HL-60 (cell line): ENCODE measurements at places on chromosomes 11 and 22.

GRCh38 chr11:70111269-70112016, 33.3 kb downstream of the ANO1 start:
- peak; percentile 22 for DNase-seq

- no peak for DNase-seq
Measured at GRCh38 chr22:27173530-27173929, 516.1 kb downstream of the MIAT start.

GRCh38 chr11:91625495-91625894, 599.1 kb upstream of the FAT3 start:
- DNase-seq = no peak

GRCh38 chr11:120224972-120225909, 14.4 kb downstream of the OAF start:
- peak; percentile 63 for DNase-seq

DNA sequence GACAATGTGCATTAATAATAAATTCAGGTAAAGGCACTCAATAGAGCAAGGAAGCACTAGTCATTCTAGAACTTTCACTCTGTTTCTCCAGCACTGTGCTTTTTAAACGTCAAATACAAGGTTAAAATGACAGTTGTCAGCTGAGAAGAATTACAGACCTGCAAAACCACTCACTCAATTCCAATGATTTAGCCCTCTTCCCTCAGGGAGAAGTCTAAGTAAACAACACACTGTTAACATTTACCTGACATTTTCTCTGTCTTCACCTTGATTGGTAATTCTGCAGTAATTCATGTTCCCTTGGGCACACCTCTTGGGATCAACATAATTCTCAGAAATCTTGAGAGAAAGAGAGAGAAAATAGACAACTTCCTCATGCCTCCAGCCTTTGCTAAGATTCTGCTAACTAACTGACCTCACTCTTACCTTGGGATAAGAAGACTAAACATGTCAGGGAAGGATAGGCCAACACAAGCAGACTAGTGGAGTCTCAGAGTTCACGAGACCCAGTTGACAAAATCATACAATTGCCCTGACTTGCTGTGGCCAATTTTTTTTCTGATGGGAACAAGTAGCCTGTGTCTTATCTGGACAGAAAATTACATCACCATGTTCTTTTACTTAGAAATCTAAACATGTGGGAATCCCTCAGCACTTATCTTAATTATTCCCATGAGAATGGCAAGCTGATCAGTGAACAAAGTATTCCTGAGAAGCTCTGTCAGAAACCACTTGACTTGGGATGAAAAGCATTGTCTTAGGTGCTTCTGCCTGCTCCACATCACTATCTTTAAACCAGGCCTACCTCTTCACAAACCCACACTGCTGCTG, 516.8 kb upstream of the FAT3 start:
- DNase-seq = no peak

DNA sequence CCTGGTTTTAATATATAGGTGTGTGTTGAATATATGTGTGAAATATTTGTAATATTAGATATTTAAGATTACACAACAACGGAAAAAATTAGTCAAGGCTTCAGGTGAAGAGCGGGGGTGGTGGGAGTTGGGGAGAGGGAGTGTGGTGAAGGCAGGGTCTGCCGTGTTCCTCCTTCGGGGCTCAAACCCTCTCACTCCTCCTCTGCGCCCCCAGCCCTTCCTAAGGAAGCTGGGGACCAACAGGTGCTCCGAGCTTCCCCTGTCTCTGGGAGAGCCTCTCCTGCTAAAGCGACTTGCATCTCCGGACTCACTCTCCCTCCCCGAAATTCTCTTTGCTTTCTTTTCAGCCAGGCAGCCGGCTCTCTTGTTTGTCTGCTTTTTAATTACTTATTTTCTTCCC, 960 bp upstream of the CADM1 start:
- no peak for DNase-seq

GRCh38 chr11:74072721-74073120, 63.8 kb upstream of the UCP3 start:
- DNase-seq = no peak

- DNase-seq = no peak
Measured at GRCh38 chr11:70124321-70125000, 46.3 kb downstream of the ANO1 start.

- DNase-seq = no peak
Measured at GRCh38 chr11:92875473-92875872, 94.0 kb upstream of the MTNR1B start.
